T-helper 2 cell treated with Interferon-gamma antibody and Interleukin-4, amounts not matched to agents 5 μg/mL and 100 μg/mL, for 36 hours (primary cell): ENCODE measurements at places on chromosomes 11 and 22.

GRCh38 chr11:134517621-134518293 lies 105.7 kb upstream of the B3GAT1 start:
- no peak for DNase-seq

- DNase-seq = no peak
These were observed 258.1 kb downstream of the C11orf87 start for GRCh38 chr11:109680127-109680526.

DNA sequence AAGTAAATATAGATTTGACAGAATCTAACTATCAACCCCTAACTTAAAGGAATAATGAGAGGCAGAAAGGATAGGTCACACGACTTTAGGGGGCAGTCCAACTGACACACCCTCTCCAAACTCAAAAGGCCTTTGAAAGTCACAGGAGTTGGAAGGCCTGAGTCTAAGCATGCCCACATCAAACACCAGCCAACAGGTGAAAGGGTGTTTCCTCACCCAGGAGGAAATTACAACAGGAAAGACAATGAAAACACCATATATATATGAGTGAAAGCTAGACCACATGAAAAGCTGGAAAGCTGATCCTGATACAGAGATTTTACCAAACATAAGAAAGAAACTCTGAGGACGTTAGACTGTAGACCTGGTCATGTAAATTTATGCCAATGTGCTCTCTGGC lies 10.5 kb upstream of the DEPDC7 start:
- DNase-seq = no peak

DNA sequence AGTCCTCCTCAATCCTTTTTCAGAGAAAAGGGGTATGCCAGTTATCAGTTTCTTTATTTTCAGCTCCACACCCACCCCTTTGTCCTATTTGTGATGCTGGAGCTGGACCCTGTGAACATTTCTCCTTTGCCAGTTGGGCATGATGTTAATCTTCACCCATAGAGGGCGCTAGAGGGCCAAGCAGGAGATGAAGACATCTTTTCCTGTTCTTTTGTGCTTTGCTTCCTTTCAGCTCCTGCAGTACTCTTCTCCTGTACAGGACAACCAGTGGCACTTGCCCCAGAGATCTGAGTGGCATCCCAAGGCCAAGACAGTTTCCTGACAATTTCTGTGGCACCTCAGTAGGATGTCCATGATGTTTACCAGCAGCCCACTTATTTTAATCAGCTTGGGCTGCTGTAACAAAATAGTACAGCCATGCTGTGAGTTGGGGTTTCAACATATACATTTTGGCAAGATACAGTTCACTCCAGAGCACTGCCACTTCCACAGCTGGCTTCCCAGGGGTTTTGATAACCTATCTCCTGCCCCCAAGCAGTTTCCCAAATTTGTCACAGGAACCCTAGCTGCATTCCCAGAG lies 4.6 kb downstream of the SAA2 start:
- DNase-seq = peak; percentile 59

DNA sequence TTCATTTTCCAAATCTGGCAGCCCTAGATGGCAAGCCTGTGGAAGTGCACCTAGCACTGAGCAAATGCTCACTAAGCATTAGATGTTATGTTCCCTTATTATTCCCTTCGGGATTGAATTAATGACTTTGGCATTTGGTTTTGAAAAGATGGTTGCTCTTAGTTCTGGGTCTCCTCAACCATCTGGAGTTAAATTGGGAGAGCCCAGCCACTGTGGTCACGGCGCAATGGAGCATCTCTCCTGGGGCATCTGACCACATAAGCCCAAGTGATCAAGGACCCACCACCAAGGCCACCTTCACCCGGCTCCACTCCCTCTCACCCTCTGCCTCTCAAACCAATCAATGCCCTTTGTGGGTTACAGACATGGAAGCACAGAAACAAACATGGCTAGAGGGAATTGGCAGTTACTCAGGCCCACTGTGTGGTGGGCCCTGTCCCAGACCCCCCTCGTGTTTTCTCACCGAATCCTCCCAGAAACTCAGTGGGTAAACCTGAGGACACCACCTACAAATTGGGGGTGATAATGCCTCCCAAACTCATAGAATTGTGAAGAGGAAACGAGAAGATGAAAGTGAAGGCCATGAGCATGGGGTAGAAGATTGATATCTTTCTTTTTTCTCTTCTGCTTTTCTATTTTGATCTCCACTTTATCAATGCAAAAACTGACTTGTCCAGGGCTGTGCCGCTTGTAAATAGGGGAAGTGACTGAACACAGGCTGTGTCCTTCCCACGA lies 52.2 kb downstream of the IRAG1 start:
- no peak for DNase-seq

GRCh38 chr22:25677631-25678030 lies 64.4 kb upstream of the MYO18B start:
- no peak for DNase-seq

- DNase-seq = no peak
These were observed 15.5 kb downstream of the ARVCF start for GRCh38 chr22:20001082-20001638.

GRCh38 chr22:25814685-25815084 lies 72.7 kb downstream of the MYO18B start:
- no peak for DNase-seq

GRCh38 chr11:48163360-48164100 lies 53.1 kb upstream of the OR4B1 start:
- DNase-seq = no peak

DNA sequence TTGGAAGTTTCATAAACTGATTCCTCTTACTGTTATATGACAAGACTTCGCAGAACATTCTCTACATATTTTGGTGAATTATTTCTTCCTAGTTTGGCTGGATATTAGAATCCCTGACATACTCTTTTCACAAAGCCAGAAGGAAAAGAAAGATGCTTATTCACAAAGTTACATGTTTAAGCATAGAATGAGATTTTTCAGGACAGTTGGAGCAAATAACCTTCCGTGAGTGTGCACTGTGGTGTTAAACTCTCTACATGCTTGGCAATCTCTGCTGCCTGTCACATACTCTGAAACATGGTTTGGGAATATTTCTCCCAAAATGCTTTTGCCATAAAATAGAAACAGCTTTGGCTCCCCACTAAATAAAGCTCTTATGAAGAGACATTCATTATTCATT lies 230.0 kb upstream of the MTNR1B start:
- no peak for DNase-seq

GRCh38 chr22:41697126-41697775 lies 2.1 kb upstream of the MEI1 start:
- DNase-seq = peak; percentile 83

DNA sequence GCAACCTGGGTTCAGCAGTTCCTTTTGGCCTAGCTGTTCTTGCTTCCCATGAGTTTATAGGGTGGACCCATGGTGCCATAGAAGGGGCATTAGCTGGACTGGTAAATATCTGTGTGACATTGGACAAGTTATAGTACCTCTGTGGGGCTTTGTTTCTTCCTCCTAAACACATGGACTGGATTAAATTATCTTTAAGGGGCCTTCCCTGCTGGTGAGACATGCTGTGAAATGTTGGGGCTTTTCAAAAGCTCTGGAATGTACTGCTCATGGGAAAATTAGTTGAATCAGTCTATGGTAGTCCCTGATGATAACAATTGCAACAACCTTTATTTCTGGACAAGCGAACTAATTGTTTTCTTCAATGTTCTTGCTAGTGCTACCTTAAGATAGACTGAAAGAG lies 276.2 kb downstream of the BLID start:
- no peak for DNase-seq

DNA sequence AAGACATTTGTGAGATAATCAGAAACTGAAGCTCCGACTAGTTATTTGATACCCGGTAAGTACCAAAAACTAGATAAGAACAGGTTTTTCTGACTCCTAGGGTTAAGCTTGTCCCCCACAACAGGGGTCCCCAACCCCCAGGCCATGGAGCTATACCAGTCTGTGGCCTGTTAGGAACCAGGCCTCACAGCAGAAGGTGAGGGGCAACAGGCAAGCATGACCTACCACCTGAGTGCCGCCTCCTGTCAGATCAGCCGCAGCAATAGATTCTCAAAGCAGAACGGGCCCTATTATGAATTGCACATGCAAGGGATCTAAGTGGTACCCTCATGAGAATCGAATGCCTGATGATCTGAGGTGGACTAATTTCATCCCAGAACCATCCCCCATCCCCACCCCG lies 1.2 kb upstream of the MS4A10 start:
- DNase-seq = no peak

DNA sequence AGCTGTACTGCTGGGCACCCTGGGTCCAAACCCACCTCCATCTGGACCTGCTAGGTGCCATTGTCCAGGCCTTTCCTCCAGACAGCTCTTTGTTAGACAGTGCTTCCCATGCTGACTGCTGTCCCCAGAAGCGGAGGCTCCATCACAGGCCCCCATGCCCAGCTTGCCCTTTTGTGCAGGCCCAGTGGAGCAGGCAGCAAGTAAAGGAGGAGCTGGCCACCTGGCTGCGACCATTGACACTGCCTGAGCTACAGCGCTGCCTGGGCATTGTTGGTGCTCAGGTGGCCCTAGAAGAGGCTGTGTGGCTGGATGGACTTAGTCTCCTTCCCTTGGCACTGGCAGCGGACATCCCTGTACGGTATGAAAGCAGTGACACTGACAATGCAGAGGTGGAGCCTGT lies 1.5 kb downstream of the DNHD1 start:
- no peak for DNase-seq

DNA sequence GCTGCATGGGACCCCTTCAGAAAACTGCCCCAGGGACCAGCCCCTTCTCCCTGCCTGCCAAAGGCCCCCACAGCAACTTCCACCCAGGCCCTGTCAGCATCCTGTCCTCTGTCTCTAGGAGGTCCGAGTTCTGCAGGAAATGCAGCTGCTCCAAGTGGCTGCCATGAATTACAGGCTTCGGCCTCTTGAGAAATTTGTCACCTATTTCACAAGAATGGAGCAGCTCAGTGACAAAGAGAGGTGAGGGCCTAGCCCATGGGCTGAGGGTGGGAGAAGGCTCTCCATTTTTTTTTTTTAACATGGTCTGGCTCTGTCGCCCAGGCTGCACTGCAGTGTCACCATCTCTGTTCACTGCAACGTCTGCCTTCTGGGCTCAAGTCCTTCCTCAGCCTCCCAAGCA lies 7.3 kb downstream of the RGL4 start:
- no peak for DNase-seq
